Stimulated activated CD4-positive, alpha-beta T cell treated with anti-CD3 and anti-CD28 coated beads, Interleukin-1b, Interleukin-23, amount 100 ng/mL, for 1 hour (primary cell): ENCODE measurements at places on chromosomes 1 and 21.

GRCh38 chr1:227885648-227886502 is 61.9 kb downstream of the WNT9A start:
- DNase-seq, result no peak

DNA sequence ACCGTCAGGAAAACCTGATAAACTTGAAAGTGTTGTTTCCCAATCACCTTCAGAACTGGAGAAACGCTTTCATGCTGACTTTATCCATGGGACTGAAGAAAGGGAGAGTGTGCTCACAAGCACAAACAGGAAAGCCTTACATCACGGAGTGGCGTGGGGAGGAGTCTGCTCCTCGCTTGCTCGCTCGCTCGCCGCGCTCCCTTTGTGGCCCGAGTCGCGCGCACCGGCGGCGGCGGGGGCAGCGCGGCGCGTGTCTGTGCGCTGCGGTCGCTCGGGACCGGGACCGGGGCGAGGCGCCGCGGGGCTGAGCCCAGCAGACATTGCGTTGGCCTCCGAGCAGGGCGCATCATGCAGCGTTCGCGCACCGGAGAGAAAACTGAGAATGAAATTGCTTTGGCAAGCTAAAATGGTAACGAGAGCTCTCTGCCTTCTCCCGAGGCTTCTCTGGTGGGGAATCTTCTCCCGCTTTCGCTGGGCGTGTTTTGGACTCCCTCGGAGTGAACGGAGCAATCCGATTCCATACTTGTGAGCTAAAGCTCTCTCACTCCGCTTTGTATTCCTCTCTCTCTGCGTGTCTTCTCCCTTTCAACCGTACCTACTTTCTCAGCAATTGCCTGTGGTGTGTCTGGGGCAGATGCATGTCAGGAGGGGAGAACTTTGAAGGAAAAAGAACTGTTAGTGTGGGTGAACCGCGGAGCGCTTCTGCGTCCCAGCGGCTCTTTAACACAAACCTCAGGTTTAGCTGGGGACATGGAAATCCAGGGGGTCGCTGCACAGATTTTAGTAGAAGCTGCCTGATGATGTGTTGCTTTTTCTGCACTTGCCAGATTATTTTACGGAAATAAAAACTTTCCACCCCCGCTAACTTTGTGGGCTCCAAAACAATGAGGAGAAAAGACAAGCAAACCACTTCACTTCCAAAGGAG is at the start of gene RGL1:
RGL1 (plus strand) TSS at position 205 of the 926 bp plus-strand sequence; CDS start at position 383, 178 bp downstream.
- DNase-seq, result peak; percentile 1

DNA sequence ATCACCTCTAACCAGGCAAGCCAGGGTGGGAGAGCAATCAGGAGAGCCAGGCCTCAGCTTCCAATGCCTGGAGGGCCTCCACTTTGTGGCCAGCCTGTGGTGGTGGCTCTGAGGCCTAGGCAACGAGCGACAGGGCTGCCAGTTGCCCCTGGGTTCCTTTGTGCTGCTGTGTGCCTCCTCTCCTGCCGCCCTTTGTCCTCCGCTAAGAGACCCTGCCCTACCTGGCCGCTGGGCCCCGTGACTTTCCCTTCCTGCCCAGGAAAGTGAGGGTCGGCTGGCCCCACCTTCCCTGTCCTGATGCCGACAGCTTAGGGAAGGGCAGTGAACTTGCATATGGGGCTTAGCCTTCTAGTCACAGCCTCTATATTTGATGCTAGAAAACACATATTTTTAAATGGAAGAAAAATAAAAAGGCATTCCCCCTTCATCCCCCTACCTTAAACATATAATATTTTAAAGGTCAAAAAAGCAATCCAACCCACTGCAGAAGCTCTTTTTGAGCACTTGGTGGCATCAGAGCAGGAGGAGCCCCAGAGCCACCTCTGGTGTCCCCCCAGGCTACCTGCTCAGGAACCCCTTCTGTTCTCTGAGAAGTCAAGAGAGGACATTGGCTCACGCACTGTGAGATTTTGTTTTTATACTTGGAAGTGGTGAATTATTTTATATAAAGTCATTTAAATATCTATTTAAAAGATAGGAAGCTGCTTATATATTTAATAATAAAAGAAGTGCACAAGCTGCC is 19.8 kb downstream of the CSF1 start:
- no peak for DNase-seq

DNA sequence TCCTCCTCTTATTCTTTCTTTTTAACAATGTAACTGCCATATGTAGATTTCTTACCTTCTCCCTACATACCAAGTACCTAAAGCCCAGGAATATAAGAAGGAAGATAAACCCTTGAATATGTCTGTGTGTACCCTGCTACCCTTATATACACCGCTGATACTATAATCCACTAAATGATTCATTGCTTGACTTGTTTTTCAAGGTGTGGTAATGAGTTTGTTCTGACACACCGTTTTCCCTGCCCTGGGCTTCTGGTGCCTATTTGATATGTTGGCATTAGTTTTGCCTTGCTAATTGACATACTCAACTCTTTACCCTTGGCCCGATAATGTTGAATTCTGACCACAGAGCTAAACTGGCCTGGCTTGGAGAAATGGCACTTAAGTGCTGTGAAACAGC is 64.3 kb downstream of the IL23R start:
- no peak for DNase-seq

DNA sequence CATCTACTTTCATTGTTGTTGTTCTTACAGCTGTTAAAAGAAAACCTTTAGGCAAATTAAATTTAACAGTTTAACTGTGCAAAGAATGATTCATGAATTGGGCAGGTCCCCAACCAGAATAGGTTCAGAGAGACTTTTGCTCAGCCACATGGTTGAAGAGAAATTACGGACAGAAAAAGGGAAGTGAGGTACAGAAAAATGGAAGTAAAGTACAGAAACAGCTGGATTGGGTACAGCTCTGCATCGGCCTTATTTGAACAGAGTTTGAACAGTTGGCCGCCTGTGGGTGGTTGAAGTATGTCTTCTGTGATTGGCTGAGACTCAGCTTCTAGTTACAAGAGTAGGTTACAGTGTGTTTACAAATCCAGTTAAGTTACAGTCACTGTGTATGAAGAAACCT is 210.1 kb downstream of the FGGY start:
- DNase-seq, result no peak

DNA sequence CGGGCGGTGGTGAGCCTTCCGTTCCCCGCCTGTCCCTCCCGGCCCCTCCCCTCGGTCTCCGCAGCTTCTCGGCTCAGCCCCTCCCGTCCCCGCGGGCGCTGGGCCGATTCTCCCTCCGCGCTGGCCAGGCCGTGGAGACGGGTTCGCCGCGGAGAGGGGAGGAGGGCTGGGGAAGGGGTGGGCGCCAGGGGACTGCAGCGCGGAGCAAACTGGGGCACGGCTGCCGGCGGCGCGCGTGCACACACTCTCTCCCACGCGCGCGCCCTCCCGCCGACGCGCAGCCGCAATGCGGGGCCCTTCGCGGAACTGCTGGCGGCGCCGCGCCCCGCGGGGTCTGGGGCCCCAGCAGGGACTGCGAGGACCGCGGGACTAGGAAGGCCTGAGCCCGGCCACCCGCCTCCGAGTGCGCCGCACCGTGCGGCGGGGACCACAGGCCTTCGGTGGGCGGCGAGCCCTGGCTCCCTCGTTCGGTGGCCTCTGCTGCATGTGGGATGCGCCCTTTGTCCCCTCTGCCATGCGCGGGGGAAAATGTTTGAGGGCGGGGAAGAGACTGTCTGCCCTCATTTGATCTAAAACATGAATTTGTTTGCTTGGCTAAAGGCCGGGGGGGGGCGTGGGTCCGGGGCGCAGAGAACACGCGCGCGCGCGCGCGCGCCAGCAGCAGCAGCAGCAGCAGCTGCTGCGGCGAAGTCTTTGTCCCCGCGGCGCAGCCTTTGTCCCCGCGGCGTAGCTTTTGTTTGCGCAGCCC is 90.7 kb upstream of the VAMP3 start:
- no peak for DNase-seq

GRCh38 chr1:198893141-198893540 is 254.3 kb downstream of the PTPRC start:
- no peak for DNase-seq

- no peak for DNase-seq
These were observed 37.2 kb upstream of the ETS2 start for GRCh38 chr21:38768471-38769063.

DNA sequence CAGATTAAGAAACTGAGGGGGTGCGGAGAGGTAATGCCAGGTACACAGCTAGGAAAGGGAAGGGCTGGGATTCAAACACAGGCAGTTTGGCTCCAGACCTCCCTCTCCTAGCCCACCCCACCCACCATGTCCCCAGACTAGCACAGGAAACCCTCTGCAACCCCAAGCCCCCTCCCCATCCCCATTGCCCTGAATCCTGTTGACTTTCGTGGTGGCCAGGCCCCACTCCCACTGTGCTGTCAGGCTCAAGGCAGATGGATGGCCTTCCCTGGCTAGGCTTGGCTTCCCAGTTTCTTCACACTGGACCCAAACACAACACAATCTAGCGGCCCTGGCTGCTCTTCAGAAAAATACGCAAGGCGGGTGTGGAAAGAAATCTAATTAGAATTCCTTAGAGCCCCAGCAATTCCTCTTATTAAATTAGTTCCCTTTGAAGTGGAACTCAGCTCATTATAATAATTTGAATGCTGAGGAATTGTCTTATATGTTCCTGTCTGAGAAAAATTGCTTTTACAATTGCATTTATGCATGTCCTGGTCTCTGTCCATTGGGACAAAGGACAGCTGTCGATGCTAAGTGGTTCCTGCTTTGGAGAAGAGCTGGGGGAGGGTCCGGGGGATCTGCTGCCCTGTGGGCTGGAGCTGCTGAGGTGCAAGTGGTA is 97.4 kb downstream of the SYF2 start:
- no peak for DNase-seq
